ENCODE measurements at places on chromosomes 1 and 21.

DNA sequence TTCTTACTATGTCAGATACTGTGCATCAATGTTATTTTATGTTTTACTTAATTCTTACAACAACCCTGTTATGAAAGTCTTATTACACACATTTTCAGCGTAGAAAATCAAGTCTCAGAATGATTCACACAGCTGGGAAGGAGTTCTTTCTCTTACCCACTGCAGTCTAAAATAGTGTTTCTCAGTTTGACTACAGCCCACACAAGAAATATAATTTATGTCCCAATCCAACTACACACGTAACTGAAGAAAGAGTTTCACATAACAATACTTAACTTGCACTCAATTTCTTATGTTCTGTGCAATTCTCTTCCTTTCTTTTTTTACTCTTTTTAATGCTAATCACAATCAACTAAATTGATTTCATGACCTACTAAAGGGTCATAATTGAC lies 252.8 kb upstream of the ADGRL2 start:
- no peak for ATAC-seq

GRCh38 chr1:214420341-214420740 lies 131.1 kb downstream of the PTPN14 start:
- no peak for ATAC-seq

GRCh38 chr1:63971557-63971956 lies 197.7 kb downstream of the ROR1 start:
- ATAC-seq: no peak

DNA sequence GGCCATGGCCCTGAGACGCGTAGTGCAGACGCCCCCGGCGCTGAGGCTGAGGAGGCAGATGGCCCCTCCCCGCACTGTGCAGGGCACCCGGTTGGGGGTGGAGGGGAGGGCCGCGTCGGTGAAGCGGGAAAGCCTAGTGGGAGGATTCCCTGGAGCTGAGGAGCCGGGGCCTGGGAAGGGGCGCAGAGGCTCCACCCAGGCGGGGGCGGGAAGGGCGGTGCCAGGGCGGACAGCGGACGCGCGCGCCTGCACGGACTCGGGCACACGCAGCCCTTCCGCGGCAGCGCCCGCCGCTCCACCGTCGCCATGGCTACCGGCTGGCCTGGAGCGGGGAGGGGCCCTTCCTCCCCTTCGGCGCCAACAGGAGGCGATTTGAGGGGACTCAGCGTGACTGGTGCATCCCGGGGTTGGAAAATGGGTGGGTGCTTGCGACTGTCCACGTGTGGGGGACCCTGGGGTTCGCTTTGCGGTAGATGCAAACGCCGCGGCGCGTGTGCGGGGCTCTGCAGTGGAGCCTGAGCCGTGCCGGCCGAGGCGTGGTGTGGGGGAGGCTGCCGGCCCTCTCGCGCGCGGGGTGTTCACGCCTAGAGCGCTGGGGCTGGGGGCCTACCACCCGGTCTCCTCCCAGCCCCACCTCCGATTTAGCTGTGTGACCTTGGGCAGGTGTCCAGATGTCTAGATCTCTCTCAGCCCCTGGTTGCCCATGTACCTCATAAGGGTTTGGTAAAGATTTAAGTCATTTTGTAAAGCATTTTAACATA lies 35.1 kb downstream of the PTPRF start:
- peak; percentile 28 for ATAC-seq

DNA sequence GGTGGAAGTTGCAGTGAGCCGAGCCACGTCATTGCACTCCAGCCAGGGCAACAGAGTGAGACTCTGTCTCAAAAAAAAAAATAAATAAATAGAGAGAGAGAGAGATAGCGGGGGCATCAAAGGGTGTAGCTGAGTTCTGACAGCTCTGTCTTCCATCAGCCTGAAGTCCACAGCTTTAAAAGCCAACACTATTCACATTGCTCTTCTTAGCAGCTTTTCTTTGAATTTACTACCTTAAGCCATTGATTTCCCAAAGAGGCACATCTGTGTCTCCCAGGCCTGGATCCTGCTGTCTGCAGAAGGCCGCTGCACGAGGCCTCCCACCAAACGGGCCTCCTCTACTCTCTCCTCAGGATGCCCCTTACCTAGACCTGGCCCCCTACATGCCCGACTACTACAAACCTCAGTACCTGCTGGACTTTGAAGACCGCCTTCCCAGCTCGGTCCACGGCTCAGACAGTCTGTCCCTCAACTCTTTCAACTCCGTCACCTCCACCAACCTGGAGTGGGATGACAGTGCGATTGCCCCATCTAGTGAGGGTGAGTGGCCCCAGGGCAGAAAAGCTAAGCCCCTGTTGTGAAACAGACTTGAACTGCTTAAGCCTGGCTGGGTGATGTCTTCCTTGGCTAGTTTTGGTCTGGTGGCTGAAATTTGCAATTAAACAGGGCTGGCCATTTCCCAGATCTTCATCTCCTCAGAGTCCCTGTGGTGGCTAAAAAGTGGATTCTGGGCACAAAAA lies 16.5 kb upstream of the SLC25A34 start:
- no peak for ATAC-seq

DNA sequence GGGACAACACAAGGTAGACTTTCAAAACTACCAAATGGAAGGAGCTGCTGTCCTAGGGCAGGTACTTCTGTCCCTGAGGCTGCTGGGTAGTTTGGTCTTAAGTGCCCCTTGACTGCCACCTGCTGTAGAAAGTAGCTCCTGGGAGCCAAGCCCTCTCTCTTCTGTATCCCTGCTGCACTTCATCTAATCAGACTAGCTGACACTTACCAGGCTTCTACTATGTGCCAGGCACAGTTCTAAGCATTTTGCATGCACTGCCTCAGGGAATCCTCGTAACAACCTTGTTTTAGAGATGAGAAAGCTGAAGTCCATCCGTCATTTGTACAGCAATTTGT lies 15.9 kb upstream of the SRSF4 start:
- ATAC-seq: peak; percentile 78

DNA sequence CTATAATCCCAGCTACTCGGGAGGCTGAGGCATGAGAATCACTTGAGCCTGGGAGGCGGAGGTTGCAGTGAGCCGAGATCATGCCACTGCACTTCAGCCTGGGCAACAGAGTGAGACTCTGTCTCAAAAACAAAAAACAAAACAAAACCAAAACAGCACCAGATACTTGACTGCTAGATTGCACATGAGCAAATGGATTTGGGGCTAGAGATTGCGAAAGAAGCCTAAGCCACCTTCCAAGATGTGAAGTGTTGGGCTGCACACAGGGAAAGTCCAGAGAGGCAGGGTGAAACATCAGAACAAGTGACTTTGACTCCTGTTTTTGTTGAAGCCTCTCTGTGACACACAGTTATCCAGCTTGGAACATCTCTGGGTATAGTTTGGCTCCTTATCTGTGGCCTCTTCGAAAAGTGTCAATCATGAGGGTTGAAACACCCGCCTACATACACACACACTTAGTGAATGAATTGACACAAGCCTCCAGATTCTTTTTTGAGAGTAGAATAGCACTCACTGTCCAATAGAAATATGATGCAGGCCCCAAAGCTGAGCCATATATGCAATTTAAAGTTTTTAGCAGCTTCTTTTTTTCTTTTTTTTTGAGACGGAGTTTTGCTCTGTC lies 34.2 kb upstream of the GPR137B start:
- no peak for ATAC-seq

GRCh38 chr1:212430416-212430815 lies 2.3 kb upstream of the NENF start:
- no peak for ATAC-seq

- ATAC-seq: peak; percentile 53
Measured at GRCh38 chr1:23562137-23562876, 3.0 kb upstream of the ID3 start.

GRCh38 chr21:20163167-20163566 lies 835.0 kb upstream of the NCAM2 start:
- no peak for ATAC-seq

DNA sequence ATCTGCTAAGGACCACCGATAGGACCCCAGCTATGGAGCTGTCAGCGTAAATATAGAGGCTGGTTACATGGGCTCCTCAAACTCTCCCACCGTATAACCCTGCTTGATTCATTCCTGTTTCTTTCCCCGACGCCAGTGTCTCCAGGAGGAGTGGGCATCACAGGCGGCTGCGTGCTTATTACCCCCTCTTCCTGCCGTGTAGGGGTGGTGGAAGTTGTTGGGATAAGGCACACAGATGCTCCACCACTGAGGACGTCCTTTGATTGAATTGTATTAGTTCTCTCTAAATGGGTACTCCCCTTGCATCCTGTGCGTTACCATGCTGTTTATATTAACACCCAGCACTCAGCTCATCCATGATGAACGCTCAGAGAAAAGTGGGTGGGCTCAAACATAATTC lies 104.6 kb downstream of the ZBTB18 start:
- ATAC-seq: no peak

- no peak for ATAC-seq
Measured at GRCh38 chr1:162228586-162228985, 148.1 kb downstream of the SPATA46 start.

DNA sequence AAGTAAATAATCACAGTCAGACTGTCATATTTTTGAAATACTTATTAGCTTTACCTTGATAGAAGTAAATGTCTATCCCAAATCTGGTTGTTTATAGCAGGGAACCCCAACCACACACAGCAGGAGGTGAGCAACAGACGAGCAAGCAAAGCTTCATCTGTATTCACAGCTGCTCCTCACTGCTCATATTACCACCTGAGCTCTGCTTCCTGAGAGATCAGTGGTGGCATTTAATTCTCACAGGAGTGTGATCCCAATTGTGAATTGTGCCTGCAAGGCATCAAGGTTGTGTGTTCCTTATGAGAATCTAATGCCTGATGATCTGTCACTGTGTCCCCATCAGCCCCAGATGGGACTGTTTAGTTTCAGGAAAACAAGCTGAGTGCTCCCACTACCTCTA lies 104.3 kb downstream of the GPATCH2 start:
- ATAC-seq: no peak

GRCh38 chr1:229940684-229941083 lies 126.4 kb upstream of the GALNT2 start:
- no peak for ATAC-seq

DNA sequence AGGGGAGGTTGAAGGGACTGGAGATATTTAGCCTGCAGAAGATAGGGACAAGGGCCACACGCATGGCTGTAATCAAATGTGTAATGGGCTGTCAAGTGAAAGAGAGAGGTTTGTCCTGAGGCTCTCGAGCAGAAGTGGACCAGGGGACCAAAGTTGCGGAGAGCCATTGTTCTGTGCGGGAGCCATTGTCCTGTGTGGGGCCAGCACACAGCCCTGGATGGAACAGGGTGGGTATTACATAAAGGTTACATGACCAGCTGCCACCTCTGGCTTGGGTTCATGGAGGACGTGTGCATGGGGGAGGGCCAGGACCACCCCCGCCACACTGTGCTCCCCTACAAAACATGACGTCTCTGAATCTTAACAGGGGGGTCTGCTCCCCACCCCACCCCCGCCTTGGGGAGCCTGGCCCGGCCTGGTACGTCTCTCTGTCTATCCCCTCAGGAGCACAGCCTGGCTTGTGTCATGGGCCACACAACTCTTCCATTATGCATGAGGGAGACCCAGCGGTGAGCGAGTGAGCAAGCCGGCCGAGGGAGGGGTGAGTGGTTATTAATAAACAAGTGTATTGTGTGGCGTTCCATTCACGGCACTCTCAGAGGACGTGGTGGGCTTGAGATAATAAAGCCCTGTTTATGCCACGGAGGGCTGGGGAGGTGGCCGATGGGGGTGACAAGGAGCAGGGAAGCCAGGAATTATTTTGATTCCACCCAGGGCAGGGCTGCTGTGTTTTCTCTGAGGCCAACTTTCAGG lies at the start of gene NFASC:
Gene NFASC, plus strand, starts transcription at position 703 of the 753 bp plus-strand sequence. CDS start 73,454 bp downstream, outside the sequence.
- no peak for ATAC-seq

GRCh38 chr21:18673789-18674188 lies 270.2 kb upstream of the TMPRSS15 start:
- no peak for ATAC-seq

DNA sequence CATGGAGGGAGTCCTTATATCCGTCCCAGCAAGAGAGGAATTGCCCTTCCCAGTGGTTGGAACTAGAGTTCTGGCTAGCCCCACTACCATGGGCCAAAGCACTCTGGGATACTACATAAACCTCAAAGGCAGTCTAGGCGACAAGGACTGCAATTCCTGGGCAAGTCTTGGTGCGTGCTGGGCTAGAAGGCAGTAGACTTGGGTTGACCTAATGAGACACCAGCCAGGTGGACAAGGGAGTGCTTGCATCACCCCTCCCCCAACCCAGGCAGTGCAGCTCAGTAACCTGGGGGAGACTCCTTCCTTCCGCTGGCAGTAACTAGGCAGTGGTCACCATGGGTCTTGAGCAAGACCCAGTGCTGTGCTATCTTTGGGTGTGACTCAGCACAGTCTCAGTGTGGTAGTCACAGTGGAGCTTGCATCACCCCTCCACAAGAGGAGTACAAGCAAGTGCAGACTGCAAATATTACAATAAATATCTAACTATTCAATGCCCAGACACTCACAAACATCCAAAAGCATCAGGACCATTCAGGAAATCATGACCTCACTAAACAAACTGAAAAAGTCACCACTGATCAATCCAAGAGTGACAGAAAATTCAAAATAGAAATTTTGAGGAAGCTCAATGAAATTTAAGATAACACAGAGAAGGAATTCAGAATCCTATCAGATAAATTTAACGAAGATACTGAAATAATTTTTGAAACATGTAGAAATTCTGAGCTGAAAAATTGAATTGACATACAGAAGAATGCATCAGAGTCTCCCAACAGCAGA lies 84.7 kb upstream of the LYPLAL1 start:
- peak; percentile 72 for ATAC-seq

GRCh38 chr1:25082216-25082899 lies 149.9 kb downstream of the SYF2 start:
- no peak for ATAC-seq

DNA sequence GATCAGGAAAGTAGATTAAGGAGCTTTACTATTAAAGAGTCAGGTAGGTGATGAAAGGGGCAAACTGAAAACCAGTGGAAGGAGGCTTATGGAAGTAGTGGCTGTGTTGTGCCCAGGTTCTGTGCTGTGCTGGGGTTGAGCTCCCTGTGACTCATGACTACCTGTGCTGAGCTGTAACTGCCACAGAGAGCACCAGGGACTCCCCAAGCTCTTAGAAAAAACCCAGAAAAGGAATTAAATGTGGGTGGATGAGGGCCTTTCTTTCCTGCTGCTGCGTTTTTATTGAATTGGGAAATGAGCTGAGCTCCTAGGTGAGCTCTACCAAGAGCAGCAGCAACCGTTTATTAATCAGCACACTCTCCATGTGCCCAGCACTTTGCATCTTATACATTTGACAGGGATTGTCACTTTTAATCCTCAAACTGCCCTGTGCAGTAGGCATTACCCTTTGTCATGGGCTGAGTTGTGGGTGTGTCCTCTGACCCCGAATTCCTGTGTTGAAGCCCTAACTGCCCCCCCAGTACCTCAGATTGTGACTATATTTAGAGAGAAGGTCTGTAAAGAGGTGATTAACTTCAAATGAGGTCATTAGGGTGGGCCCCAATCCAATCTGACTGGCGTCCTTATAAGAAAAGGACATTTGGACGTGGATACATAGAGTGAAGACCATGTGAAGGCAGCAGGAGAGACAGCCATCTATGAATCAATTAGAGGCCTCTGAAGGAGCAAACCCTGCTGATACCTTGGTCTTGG lies 65.4 kb downstream of the AK4 start:
- peak; percentile 60 for ATAC-seq

DNA sequence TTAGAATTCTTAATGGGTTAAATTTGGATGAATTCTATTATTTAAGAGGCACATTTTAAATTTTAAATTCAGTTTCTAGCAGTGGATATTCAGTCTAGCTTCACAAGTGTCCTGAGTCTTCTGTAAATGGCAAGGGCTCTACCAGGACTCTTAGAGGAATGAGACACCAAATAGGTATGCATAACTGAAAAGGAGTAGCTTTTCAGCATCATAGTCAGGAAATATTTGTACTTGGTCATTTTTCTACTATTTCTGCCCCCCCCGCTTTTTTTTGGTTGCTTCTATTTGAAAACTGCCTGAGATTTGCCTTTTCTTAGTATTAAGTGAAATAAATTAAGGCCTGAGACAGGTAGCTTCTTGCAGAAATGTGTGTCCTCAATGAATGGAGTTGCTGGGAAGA lies 80.2 kb downstream of the MAST2 start:
- no peak for ATAC-seq

All from stimulated activated memory B cell treated with anti-CD40 and anti-IgM and Interleukin-4, amounts not matched to agents 10 μg/mL and 1 μg/mL and 100 μg/mL, for 72 hours (primary cell).